SW480 (cell line): ENCODE measurements at places on chromosomes 1 and 21.
A peak's percentile ranks its signal among the peaks of the same experiment; 100 is the strongest.

- DNase-seq: no peak
Measured at GRCh38 chr1:160437432-160438316, 37.3 kb downstream of the VANGL2 start.

DNA sequence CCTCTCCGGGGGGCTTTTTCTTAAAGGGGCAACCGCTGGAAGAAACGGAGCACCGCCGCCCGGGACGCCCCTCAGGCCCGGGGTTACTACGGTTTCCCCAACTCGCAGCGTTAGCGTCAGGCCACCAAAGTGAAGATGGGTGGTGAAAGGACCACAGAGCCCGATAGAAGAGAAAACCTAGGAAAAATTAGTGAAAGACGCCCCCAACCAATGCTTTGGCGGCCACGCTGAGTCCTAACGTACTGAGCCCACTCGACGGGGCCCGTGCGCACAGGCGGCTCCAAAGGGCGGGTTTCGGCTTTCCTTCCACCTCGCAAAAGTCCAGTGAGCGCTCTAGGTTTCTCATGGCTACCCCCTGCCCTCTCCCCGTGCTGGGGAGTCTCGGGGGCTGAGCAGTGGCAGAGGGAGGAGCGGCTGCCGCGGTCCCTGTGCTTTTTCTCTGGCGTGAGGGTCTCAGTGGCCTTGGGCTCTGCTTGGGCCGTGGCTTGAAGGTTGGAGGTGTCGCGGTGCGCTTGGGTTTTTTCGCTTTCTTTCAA, 12.2 kb upstream of the SPEN start:
- no peak for DNase-seq

DNA sequence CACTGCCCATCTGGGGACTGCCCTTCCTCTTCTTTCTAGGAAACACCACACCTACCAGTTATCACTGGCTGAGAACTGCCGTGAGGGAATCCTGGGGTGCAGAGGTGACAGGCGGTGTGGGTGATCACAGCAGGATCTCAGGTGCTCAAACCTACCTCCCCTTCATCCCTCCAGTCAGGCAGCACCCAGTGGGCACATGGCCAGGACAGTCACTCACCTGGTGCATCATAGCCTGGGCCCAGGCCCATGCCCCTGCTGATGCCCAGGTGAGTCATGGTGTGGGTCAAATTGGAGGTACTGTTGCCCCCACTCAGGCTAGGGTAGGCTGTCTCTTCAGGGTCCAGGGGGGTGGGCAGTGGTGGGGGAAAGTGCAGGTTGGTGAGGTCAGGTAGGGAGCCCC, 5.3 kb upstream of the DENND4B start:
- DNase-seq: no peak

GRCh38 chr1:236240675-236241074, 41.1 kb downstream of the ERO1B start:
- DNase-seq: no peak

DNA sequence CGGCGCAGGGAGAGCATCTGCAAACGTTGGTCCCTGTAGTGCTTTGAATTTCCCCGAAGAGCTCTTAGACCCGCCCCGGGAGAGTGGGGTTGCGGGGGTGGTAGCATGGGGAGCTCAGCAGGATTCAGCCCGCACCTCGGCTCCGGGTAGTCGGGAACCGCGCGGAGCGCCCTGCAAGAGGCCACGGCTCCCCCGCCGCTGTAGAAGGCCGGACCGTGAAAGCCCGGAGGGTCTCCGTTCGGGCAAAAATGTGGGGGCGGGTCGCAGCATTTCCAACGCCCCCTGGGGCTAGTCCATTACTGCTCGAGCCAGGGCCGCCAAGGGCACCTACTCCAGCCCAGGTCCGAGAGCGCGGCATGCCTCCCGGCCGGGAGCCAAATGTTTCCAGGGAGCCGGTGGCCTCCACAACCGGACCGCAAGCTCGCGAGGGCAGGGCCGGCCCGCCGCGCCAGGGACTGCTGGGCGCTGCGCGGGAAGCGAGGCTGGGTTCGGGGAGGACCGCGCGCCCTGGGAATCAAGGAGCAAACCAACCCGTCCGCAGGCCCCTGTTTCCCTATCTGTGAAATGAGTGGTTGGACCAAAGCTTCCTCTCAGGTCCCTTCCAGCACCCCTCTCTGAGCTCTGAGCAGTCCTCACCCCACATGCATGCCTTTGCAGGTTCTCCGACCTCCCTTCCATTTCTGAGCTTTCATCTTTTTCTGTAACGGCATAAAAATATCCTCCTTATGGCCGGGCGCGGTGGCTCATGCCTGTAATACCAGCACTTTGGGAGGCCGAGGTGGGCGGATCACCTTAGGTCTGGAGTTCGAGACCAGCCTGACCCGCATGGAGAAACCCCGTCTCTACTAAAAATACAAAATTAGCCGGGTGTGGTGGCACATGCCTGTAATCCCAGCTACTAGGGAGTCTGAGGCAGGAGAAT, 775 bp upstream of the TMEM63A start:
- DNase-seq: peak; percentile 55

DNA sequence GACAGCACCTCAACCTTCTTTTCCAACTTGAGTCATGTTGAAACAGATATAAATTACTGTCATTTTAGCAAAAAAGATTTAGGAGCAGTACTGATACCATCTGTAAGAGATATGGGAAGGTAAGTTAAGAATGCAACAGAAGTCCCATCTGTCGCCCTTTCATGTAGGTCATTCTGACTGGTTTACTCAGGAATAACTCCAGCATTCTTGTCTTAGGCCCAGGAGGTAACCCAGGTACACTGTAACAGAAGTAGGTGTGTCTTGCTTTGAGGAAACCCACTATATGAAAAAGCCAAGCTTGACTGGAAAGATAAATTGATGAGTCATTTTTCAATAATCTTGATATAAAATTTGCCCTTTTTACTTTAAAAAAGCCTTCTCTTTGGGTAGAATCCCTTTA, 35.4 kb downstream of the PGM1 start:
- no peak for DNase-seq

DNA sequence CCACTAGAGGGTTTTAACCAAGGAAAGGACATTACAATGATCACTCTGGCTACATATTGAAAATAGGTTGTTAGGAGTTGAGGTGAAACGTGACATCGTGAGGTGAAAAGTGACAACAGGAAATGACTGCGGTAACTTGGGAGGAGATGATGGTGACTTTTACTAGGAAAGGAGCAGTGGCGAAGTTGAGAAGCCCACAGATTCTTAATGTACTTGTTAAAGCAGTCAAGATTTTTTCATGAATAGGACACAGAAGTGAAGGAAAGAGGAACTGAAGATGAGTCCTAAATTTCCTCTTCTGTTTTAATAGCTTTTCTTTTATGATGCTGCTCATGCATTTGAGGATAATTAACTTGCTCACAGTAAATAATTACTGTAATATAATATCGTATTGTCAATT, 59.5 kb downstream of the OMA1 start:
- DNase-seq: no peak

DNA sequence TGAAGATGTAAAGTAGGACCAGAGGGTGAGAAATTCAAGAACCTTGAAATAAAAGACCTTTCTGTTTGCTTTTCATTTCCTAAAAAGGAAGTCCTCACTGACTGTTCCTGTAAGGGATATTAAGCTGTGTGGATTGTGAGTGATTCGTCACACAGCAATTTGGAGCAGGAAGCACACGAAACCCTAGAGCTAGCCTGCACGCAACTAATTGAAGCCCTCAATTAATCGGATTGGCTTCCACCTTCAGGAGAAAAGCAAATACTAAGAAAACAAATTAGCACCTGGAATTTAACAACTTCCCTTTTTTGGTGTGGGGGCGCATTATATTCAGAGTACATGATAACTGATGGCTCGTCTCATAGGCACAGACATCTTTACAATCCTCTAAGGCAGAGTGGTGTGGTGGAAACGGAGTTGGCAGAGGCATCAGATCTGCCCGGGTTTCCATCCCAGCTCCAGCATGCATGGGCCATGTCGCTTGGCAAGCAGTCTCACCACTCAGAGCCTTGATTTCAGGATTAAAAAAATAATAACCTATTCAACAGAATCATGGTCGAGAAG, 95.2 kb downstream of the KCNJ15 start:
- DNase-seq: peak; percentile 19

DNA sequence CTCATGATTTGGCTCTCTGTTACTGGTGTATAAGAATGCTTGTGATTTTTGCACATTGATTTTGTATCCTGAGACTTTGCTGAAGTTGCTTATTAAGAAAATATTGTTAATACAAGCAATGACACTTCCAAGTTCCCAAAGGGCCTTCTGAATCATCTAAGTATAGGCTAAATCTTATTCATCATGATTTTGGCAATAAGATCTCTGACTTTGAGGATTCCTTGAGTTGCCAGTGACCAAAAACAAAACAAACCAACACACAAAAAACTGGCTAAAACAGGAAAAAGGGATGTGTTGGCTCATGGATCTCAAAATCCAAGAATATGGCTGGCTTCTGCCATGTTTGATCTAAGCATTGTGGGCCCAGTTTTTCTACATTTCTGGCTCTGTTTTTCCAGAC, 163.4 kb downstream of the HHIPL2 start:
- no peak for DNase-seq

DNA sequence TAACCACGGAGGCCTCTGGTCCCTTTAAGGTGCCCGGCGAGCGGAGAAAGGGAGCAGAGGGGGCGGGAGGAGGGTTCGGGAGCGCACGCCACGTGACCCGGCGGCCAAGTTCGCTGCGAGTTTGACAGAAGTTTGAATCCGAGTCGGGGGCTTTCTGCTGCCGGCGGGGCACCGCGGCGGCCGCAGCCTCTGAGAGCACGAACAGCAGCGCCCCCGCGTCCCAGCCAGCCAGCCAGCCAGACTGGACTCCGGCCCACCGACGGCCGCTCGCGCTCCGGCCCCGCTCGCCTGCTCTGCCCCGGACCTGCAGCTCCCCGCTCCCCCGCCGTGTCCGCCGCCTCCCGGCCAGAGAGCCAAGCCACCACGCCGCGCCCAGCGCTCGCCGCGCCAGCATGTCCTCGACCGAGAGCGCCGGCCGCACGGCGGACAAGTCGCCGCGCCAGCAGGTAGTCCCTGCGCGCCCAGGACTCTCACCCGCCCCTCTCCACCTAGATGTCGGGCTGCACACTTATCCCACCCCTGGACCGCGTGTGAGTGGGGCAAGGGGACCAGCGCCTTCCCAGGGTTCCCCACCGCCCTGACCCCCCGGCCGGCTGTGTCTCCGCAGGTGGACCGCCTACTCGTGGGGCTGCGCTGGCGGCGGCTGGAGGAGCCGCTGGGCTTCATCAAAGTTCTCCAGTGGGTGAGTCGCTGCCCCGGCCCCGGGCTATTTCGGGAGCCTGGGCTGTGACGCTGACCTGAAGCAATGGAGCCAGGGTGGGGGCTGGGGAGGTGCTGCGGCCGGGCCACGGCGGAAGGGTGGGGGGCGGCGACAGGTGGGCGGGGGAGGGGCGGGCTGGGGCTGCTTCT, at the start of gene SYPL2:
Gene SYPL2 (plus strand): TSS at position 95 of the 849 bp plus-strand sequence. CDS start 298 bp downstream, at position 393.
- peak; percentile 18 for DNase-seq

DNA sequence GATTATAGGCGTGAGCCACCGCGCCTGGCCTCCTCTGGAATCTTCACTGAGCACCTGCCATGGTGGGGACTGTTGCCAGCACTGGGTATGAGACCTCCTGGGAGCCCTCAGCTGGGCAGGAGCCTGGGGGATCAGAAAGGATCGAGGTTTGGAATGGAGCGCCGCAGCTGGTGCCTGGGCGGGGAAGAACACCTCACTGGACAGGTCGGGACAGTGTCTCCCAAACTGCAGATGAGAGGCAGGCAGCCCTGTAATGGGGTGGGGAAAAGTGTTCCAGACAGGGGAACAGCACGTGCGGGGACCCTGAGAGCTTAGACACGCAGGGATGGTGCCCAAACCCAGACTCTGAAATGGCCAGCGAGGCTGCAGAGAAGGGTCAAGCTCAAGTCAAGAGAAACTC, 150.9 kb upstream of the C1orf174 start:
- DNase-seq: no peak

DNA sequence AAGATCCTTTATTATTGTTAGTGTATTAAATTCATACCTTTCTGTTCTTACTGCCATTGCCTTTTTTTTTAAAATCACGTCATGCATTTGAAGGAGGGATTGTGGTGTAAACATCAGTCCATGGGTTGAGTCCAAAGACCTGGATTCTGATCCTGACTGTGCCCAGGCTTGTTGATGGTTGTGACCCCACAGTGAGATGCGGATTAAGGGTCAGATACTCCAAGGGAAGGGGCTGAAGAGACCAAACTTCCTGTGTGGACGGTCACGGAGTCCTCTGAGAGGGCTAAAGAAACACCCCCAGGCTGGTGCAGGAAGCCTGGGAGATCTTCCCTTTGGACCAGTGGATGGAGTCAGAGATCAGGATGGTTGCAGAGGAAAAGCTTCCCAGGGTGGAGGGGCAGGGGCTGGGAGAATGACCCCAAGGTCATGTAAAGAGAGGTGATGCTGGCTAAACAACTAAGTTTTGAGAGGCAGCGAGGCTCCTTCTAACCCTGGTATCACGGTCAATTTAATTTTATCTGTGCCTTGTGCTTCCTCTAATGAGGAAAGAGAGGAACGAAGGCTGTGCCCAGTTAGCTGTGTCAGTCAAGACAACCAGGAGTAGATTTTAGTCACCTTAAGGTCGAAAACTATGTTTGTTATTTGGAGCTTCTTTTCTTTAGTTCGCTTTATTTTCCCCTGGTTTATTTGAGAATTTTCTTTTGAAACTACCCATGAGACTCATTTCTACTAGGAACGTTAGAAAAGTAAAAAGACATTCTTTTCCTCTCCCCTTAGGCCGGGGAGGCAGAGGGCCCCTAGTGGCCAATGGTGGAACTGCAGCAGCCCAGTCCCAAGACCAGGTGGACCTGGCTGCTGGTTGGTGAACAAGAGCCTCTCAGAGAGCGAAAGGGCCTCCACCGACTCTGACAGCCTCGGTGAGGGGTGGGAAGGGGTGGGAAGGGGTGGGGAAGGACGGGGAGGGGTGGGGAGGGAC, 8.7 kb upstream of the GPR161 start:
- DNase-seq: peak; percentile 64

DNA sequence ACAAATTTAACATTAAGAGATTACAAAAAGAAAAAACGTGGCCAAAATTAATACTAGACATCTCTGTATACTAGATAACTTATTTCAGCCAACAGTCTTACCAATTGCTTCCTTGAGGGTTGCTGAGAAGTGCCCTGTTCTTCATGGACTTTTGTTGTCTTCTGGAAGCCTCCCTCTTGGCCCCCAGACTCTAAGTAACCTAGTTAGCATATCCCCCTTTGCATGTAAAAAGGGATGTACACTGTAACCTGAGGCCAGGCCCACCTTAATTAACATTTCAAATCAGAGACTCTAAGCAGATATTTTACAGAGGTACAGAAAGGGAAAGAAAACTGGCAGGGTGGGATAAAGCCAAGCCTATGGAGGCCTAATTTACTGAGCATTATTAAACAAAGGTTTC, 1047.3 kb downstream of the ADGRL2 start:
- DNase-seq: no peak

- no peak for DNase-seq
Measured at GRCh38 chr1:29716306-29716705, 480.0 kb downstream of the PTPRU start.

DNA sequence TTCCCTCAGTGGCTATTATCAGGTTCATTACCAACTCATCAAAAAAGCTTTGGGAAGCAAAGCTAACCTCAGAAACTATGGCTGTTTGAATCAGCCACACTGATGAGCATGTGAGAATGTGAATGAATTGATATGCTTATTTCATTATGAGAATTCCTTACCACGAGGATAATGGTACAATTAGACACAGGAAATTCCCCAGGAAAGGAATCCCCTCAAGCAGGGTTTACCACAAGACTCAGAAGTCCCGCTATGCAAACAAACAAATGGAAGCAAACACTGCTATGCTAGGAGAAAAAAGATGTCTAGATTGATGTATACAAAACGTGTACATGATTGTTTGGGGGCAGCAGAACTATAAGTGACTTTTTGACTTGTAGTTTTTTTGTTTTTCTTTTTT, 205.0 kb downstream of the HMCN1 start:
- peak; percentile 68 for DNase-seq

GRCh38 chr1:33841494-33841893, 22.4 kb upstream of the HMGB4 start:
- no peak for DNase-seq
